Naive B cell (primary cell): ENCODE measurements at places on chromosomes 12 and 14. TPM values are rescaled to one million over a fixed set of nuclear protein-coding genes. Genes with fewer than 3 reads are reported as not detected.

Gene SERPINA5
- polyA plus RNA-seq: not detected

Gene CLEC1A
- polyA plus RNA-seq: not detected

Gene CRACR2A
- polyA plus RNA-seq: 7.8 TPM

Gene SLCO1B1
- not detected for polyA plus RNA-seq
